ENCODE measurements at places on chromosomes 6 and 20.

GRCh38 chr20:45780159-45780558 lies 11.5 kb downstream of the WFDC3 start:
- DNase-seq: no peak

- DNase-seq: no peak
Observed at GRCh38 chr6:116055513-116055912, 5.2 kb downstream of the FRK start.

GRCh38 chr6:89110284-89110683 lies 7.6 kb downstream of the SRSF12 start:
- peak; percentile 22 for DNase-seq

DNA sequence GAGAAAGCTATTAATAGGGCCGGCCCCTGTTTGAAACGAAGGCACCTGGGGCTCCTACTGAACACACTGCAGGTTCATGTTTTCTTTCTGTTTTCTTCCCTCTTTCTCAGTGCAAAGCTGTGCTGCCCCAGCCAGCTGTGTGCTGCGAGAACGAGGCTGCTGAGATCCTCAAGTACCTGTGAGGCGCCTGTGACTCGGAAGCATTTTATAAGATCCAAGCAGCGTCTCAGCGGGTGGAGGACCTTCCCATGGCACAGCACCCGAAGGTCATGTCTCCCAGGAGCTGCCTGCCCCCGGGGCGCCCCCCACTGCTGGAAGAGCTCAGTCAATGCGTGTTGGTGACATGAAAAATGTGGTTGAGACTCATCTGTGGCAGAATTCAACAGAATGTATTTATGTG lies 66.3 kb downstream of the SMOC2 start:
- DNase-seq: no peak

GRCh38 chr6:125968493-125968892 lies 11.9 kb downstream of the HINT3 start:
- DNase-seq: no peak

DNA sequence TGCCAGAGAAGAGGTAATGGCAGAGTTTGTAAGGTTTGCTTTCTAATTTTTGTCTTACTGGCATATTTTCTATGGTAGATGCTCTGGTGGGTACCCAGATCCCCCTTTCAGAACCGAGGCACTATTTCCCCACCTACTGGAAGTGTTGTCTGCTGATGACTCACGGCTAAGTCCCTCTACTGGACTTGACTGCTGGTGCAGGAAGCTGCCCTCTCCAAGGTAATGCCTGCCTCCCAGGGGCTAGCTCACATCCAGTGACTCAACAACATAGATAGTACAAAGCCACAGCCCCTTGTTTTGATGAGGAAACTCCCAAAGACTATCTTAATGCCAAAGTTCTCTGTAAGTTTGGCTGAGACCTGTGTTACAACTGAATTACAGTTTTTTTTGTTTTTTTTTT lies 285.4 kb upstream of the FLRT3 start:
- DNase-seq: no peak
